B cell (primary cell): ENCODE measurements at places on chromosomes 5 and 9.

- H3K27me3 ChIP-seq = no peaks in the 10 kb centered on the region
- H3K4me3 ChIP-seq = no peak overlapping the region
- H3K4me1 ChIP-seq = no peaks in the 10 kb centered on the region
- no peaks in the 10 kb centered on the region for H3K36me3 ChIP-seq
These were observed 541.7 kb upstream of the TUSC1 start for GRCh38 chr9:26219961-26220360.

GRCh38 chr5:32790411-32790951 is 79.4 kb downstream of the NPR3 start:
- no peak overlapping the region for H3K4me3 ChIP-seq
- no peaks in the 10 kb centered on the region for H3K27me3 ChIP-seq
- no peaks in the 10 kb centered on the region for H3K4me1 ChIP-seq
- no peaks in the 10 kb centered on the region for H3K36me3 ChIP-seq
- H3K27ac ChIP-seq = no peak overlapping the region

GRCh38 chr5:143245929-143246561 is 157.4 kb downstream of the NR3C1 start:
- H3K4me1 ChIP-seq = no peaks in the 10 kb centered on the region
- no peak overlapping the region for H3K27ac ChIP-seq
- no peak for DNase-seq
- no peak overlapping the region for H3K4me3 ChIP-seq
- no peaks in the 10 kb centered on the region for H3K36me3 ChIP-seq

GRCh38 chr9:8677741-8678140 is 878.2 kb upstream of the DMAC1 start:
- no peaks in the 10 kb centered on the region for H3K4me1 ChIP-seq
- no peak overlapping the region for H3K4me3 ChIP-seq
- no peaks in the 10 kb centered on the region for H3K36me3 ChIP-seq
- H3K27ac ChIP-seq = no peak overlapping the region

- peaks cover 3% of the 10 kb centered on the region for H3K4me1 ChIP-seq
- no peak overlapping the region for H3K27ac ChIP-seq
- H3K27me3 ChIP-seq = no peaks in the 10 kb centered on the region
- no peaks in the 10 kb centered on the region for H3K36me3 ChIP-seq
- H3K4me3 ChIP-seq = no peak overlapping the region
- no peak for DNase-seq
These were observed 22.4 kb downstream of the GRAMD2B start for GRCh38 chr5:126445502-126446174.

DNA sequence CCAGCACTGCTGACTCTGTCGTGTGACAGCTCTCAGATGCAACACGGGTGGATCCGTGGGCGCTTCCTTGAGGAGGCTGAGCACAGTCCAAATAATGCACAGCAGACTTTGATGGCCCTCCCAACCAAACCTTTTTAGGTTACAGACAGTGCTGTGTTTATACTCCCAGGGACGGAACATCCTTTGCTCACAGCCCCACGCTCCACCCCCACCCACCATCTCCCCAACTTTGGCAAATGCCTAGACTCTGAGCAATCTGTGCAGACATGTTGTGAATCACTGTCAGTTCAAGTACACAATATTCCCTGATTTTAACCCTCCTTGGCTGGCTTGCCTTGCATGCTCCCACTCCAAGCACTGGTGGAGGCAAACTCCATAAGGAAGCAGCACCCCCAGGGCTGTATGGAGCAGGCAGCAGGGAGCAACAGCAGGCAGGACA is 324.6 kb downstream of the MLLT3 start:
- DNase-seq = no peak
- no peak overlapping the region for H3K27ac ChIP-seq
- H3K4me1 ChIP-seq = no peaks in the 10 kb centered on the region
- no peaks in the 10 kb centered on the region for H3K27me3 ChIP-seq
- no peaks in the 10 kb centered on the region for H3K36me3 ChIP-seq

GRCh38 chr9:94700445-94700844 is 26.1 kb upstream of the AOPEP start:
- H3K4me3 ChIP-seq = no peak overlapping the region
- no peaks in the 10 kb centered on the region for H3K4me1 ChIP-seq
- H3K27me3 ChIP-seq = no peaks in the 10 kb centered on the region
- H3K27ac ChIP-seq = no peak overlapping the region

DNA sequence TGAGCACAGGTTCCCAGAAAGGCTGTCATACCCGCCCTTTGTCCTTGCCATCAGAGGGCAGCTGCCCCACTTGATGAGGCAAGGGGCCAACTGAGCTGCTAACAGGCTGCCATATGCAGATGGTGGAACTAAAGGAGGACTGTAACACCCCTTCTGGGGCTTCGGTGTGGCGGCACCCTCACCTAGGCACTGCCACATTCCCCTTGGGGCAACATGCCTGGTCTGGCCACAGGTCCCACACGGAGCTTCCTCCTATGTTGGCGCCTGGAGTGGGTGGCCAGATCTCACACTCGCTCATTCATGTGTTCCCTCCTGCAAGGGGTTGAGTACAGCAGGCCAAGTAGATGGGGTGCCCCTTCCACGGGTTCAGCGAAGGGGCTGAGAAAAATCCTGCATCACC is 777.4 kb upstream of the CHD1 start:
- no peaks in the 10 kb centered on the region for H3K36me3 ChIP-seq
- H3K4me3 ChIP-seq = no peak overlapping the region
- no peak for DNase-seq
- H3K27me3 ChIP-seq = no peaks in the 10 kb centered on the region
- H3K27ac ChIP-seq = no peak overlapping the region

DNA sequence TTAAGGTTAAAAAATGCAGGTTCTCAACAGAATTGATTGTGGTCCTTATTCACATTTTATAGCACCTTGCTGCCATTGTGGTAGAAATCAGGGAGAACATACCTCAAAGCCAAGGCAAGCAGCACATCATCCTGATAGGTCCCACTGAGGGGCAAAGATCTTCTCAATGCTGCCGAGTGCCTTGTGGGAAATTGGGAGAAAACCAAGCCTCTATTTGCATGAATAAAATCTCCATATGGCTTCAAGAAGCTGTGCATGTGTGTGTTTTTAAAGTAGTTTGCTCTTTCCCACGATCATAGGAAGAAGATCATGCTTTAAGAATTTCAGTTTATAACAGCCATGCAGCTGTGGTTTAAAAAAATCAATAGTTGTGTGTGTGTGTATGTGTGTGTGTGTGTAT is 216.9 kb upstream of the FBXL7 start:
- no peaks in the 10 kb centered on the region for H3K27me3 ChIP-seq
- no peak overlapping the region for H3K27ac ChIP-seq
- no peaks in the 10 kb centered on the region for H3K4me1 ChIP-seq
- H3K36me3 ChIP-seq = no peaks in the 10 kb centered on the region
- DNase-seq = no peak

GRCh38 chr9:16626577-16627130 is 243.8 kb downstream of the BNC2 start:
- H3K36me3 ChIP-seq = no peaks in the 10 kb centered on the region
- no peaks in the 10 kb centered on the region for H3K4me1 ChIP-seq
- no peak overlapping the region for H3K27ac ChIP-seq
- no peak overlapping the region for H3K4me3 ChIP-seq
- no peaks in the 10 kb centered on the region for H3K27me3 ChIP-seq

- no peak for DNase-seq
- H3K4me1 ChIP-seq = no peaks in the 10 kb centered on the region
- no peak overlapping the region for H3K4me3 ChIP-seq
- no peak overlapping the region for H3K27ac ChIP-seq
These were observed 52.4 kb downstream of the SLC44A1 start for GRCh38 chr9:105296877-105297287.

GRCh38 chr5:25863811-25864210 is 1174.6 kb downstream of the CDH9 start:
- H3K27ac ChIP-seq = no peak overlapping the region
- H3K4me3 ChIP-seq = no peak overlapping the region
- H3K27me3 ChIP-seq = no peaks in the 10 kb centered on the region
- DNase-seq = no peak

DNA sequence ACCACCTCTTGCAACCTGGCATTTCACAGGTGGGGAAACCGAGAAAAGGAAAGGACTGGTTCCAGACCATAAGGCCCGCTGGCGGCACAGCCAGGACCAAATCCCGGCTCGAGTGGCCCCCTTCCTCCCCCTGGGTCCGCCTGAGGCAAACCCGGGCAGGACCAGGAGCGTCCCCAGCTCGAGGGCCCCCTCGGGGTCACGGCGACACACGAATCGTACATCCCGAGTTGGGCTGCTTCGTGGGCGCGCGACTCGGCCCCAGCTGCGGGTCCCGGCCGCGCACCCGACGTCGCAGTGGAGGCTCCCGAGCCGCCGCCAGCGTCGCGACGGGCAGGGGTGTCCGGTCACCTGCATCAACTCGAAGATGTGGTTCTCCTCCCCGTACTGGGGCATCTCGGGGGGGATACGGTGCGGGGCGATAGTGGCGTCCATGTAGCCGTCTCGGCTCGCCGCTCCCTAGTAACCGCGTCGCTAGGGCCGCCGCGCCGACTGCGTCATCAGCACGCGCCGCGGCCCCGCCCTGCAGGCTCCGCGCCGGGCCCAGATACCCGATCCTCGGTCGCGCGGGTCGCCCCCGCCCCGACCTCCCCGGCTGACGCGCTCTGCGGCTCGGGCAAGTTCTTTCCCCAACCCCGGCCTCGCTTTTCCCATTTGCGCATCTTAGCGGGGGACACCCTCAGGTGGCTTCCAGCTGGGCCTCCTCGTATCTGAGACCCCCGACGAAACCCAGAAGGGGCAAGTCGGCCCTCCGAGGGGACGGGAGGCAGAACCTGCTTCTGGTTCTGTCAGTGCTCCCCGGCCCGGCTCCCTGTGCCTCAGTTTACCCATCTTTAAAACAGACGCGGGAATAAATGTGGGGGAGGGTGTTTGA is at the start of gene AK8:
TSS of gene AK8 (minus strand) at position 461 of the 871 bp plus-strand sequence. CDS start at position 432, 29 bp downstream.
- H3K36me3 ChIP-seq = no peaks in the 10 kb centered on the region

DNA sequence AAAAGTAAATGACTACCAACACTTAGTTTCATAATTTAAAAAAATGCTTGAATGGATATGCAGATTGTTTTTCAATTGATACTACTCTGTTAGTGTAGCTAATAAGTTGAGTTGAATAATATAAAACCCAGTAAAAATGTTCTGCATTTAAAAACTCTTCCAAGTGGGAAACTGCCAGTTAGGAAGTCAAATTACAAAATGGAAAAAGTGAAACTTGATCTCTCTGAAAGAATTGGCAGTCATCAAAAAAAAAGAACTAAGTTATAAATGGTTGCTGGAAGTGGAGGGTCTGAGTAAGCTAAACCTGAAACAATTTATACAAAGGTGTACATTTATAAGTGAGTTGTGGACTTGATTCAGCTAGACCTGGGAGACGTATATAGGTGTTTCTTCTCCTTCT is 52.4 kb downstream of the VCAN start:
- no peaks in the 10 kb centered on the region for H3K36me3 ChIP-seq
- H3K27me3 ChIP-seq = no peaks in the 10 kb centered on the region
- H3K27ac ChIP-seq = no peak overlapping the region
- no peak overlapping the region for H3K4me3 ChIP-seq
- no peak for DNase-seq
- no peaks in the 10 kb centered on the region for H3K4me1 ChIP-seq

DNA sequence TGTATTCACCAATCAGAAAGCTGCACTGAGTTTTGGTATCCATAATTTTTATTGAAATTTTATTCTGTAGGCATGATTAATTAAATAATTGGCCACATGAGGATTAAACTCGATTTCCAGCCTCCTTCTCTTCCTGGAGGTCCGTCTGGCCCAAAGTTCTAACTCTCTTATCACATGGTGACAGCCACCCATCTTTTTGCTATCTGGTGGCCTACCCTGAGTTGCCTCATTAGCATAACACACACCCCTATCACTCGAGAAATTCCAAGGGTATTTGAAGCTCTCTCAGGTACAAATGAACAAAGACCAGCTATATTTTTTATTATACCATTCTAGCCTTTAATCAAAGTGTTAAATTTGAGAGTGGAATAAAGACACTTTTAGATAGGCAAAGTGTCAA is 57.7 kb downstream of the APC start:
- H3K27me3 ChIP-seq = no peaks in the 10 kb centered on the region
- peaks cover 24% of the 10 kb centered on the region for H3K36me3 ChIP-seq
- H3K27ac ChIP-seq = peak overlapping the region; percentile 74
- DNase-seq = no peak
- H3K4me1 ChIP-seq = peaks cover 23% of the 10 kb centered on the region
- H3K4me3 ChIP-seq = no peak overlapping the region

DNA sequence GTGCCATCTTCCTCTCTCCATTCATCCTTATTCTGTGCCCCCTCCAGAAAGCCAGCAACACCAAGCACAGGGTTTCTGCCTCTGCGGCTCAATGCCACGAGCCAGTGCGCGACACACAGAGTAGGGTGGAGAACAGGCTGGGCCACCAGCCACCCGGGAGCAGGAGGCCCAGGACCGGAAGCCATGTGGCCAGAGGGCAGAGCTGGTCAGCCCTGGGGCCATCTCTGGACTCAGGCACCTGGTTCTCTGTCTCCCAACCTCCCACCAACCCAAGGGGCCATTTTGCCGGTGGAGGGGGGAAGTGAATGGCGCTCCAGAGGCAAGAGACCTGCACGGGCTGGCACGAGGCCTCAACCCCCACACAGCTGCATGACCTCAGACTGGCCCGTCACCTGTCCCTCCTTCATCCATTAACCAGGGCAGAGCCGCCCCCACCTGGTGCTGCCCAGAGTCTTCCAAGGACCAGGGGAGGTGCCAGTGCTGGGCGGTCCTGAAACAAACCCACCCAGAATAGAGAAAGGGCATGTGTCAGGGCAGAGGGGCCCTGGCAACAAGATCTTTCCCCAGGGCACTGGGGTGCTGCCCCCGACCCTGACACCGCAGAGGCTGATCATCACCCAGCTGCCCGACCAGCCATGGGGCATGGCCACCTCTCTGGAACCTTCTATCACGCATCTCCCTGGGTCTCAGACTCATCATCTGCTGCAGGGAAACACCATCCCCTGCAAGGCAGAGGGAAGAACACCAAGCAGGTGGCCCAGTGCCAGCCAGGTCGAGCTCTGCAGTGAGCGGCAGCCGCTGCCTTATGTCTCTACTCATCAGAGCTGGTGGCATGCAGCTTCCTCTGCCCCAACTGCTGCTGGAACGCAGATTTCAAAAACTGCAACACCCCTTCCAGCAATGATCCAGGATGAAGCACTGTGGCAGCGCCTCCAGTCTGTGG is 11.9 kb downstream of the VAV2 start:
- peaks cover 9% of the 10 kb centered on the region for H3K36me3 ChIP-seq
- no peaks in the 10 kb centered on the region for H3K27me3 ChIP-seq
- peak overlapping the region; percentile 46 for H3K4me3 ChIP-seq
- H3K4me1 ChIP-seq = peaks cover 49% of the 10 kb centered on the region
- DNase-seq = no peak

GRCh38 chr5:172800088-172800551 is 29.1 kb upstream of the DUSP1 start:
- H3K27ac ChIP-seq = no peak overlapping the region
- H3K4me1 ChIP-seq = no peaks in the 10 kb centered on the region
- H3K36me3 ChIP-seq = no peaks in the 10 kb centered on the region
- DNase-seq = no peak
- no peaks in the 10 kb centered on the region for H3K27me3 ChIP-seq
- no peak overlapping the region for H3K4me3 ChIP-seq

DNA sequence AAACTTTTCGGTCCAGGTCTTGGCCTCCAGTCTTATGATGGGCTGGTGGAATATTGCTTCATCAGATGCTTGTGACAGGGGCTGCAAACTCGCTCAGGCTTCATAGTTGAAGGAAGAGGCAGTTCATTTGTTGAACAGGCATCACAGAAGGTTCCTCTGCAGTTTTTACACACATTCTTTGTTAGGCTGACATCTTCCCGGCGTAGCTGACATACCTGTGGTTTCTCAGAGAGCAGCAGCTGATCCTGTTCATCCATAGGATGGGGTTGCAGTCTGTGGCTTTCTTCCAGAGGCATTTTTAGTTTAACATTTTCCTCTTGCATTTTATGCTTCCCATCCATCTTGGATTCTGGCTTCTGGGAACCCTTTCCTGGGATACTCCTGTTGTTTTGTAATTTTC is 1255.2 kb downstream of the EFNA5 start:
- H3K36me3 ChIP-seq = no peaks in the 10 kb centered on the region
- no peak overlapping the region for H3K27ac ChIP-seq
- DNase-seq = no peak
- H3K4me3 ChIP-seq = no peak overlapping the region
